Stimulated activated CD4-positive, alpha-beta T cell treated with anti-CD3 and anti-CD28 coated beads, Interleukin-15, amount 100 ng/mL, for 24 hours (primary cell): ENCODE measurements at places on chromosomes 11 and 22.

DNA sequence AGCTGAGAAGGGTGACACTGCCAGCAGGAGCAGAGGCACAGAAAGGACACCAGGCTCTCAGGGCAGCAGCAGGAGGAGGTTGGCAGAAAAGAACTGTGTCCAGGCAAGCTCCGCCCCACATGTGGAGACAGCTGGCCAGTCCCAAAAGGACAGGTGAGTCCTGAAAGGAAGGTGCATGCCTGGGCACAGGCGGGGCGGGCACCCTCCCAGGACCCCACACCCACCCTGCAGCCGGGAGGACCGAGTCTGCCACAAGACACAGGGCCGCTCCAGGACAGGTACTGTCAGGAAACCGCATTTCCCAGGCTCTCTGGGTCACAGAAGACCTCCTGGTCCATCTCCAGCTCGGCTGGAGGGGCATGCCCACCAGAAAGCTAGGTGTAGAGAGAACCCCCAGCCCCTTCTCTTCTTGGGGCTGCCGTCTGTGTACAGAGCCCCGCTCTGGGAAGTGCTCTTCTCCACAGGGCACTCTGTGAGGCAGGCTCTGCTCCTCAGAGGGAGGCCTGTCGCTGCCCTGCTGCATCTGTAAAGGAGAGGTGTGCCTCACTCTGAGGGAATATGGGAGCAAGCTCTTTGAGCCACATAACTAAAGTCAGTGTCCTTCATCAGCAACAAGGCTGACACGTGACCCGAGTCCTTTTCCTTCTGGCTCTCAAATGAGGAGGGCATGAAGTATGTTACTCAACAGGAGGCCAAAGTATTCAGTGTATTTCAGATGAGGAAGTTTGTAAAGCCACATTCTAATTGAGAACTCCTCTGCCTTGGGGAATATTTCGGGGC lies 50.5 kb downstream of the CLTCL1 start:
- DNase-seq, result no peak

DNA sequence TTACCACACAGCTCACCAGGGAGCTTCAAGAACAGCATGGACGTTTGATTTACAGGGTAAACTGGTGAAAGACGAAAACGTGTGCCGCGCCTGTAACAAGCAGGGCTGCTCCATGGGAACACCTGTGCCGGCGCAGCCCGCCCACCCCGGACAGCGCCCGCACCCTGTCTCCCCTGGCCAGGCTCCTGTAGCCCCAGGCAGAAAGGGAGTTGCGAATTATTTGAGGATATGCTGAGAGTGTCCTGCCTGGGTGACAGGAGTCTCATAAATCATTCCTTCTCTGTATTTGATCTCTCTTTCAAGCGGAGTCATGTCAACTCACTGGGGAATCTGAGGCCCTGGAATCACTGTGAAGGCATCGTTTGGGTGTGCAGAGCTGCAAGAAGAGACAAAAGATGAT lies 804.3 kb downstream of the OPCML start:
- DNase-seq, result no peak

- DNase-seq, result no peak
Observed at GRCh38 chr22:50502628-50503474, 4.7 kb downstream of the LMF2 start.

- no peak for DNase-seq
Observed at GRCh38 chr11:66111158-66111557, 41.1 kb downstream of the PACS1 start.

DNA sequence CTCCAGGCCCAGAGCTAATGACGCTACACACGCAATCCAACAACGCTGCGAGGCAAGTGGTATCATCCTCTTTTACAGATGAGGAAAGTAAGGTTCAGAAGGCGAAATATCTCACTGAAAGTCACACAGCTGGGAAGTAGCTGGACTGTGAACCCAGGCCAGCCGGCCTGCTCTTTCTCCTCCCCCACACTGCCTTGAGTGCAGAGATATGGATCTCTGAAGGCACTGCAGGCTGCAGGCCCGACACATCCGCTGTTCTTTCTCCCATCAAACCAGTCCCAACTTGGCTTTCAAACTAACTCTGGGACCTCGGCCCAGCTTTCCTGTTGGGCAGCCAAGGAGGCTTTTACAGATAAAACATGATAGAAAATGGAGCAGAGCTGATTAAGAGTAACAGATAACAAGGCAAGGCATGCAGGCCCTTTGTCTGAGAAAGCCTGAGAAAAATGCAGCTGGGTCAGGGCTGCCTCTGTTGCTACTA lies 64.0 kb upstream of the PTPRJ start:
- no peak for DNase-seq

GRCh38 chr11:68004551-68005335 lies 846 bp upstream of the UNC93B1 start:
- DNase-seq, result no peak

DNA sequence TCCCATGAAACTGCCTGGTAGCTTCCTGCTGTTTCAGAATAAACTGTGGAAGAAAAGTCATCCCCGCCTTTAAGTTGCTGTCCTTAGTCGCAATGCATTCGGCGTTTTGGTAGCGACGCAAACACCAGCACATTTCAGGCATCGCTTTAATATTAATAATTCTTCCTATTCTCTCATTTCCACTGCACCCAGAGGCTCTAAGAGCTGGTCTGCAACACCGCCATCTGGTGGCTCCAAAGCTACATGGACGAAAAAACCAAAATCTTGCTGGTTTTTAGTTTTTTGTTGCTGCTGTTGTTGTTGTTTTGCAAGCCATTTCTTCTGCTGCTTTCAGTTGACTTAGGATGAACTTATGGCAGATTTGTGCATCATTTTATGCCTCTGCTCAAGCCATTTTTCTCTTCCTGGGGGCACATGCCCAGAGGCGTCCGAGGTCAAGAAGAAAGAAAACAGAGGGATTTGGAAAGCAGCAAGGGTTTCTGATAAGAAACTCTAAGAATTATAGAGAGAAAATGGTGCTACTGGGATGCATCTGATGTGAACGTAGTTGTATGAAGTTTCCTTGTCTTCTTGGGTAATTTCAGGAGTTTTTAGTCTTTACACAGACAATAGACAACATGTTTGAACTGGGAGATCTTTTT lies 345.4 kb upstream of the KIRREL3 start:
- peak; percentile 40 for DNase-seq

DNA sequence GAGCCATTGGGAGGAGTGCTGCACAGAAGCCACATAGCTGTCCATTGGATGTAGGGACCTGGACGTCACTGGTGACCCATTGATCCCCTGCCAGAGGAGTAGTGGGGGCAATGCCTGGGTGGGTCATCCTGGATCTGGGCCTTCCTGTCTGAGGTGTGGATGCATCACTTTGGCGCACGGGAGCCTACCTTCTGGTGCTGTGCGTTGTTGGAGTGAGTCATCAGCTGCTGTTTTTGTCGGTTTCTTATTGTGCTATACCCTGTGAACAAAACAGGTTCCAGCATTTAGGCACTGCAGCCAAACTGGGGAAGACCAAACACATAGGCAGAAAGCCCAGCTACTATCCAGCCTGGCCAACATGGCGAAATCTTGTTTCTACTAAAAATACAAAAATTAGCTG lies 3.2 kb downstream of the TAF6L start:
- no peak for DNase-seq

- DNase-seq, result no peak
Observed at GRCh38 chr11:91222830-91223229, 1000.0 kb upstream of the CHORDC1 start.

GRCh38 chr11:4658629-4659445 lies 15.1 kb downstream of the OR51E1 start:
- DNase-seq, result no peak

GRCh38 chr22:30662040-30662439 lies 5.6 kb downstream of the DUSP18 start:
- DNase-seq, result no peak

DNA sequence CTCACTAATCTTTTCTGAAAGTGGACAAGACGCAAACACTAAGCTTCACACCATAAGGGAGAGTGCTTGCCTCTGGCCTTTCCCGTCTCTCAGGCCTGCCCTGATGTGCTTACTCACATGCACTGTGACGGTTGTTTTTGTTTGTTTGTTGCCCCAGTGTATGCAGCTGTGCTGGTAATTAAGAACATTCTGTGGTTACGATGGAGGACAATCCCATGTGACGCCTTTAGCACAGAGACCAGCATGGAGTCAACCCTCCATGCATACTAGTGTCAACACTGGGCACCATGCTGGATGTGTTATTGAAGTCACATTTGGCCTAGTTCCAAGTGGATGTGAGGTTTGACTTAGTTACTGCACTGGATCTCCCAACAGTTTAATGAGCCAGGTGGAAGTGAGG lies 27.8 kb upstream of the CDON start:
- DNase-seq, result no peak

- no peak for DNase-seq
Observed at GRCh38 chr11:19988598-19988997, 171.7 kb downstream of the DBX1 start.

- peak; percentile 59 for DNase-seq
Observed at GRCh38 chr22:40247976-40248375, 70.3 kb downstream of the TNRC6B start.

- DNase-seq, result no peak
Observed at GRCh38 chr11:30489511-30489910, 96.6 kb downstream of the MPPED2 start.

- peak; percentile 1 for DNase-seq
Observed at GRCh38 chr11:100575860-100576717, 111.0 kb upstream of the ARHGAP42 start.

- DNase-seq, result no peak
Observed at GRCh38 chr11:14067686-14068085, 105.2 kb downstream of the SPON1 start.

DNA sequence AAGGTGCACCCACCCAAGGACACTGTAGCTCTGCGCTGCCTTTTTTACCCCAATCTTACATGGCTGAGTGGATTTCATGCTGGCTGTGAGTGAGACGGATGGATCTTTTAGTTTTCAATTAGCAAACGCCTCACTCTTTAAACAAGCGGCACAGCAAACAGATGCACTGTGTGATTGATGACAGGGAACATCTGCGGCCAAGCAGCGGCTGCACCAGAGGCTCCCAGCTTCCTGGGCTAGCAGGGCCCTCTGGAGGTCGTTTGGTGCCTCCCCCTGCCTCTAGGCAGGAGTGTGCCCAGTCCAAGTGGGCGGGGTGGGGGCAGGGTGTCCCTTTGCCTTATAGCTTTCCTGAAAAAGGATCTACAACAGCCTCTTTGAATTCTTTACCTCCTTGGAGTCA lies 2.1 kb upstream of the DRD2 start:
- DNase-seq, result no peak

GRCh38 chr11:75893251-75893650 lies 78.2 kb downstream of the UVRAG start:
- DNase-seq, result no peak

GRCh38 chr11:79167510-79168188 lies 273.2 kb downstream of the TENM4 start:
- no peak for DNase-seq

- DNase-seq, result no peak
Observed at GRCh38 chr11:131425285-131425684, 54.9 kb downstream of the NTM start.

- no peak for DNase-seq
Observed at GRCh38 chr22:37996515-37997246, 12.3 kb upstream of the SOX10 start.

- no peak for DNase-seq
Observed at GRCh38 chr11:3162410-3163240, 2.5 kb downstream of the OSBPL5 start.

- DNase-seq, result no peak
Observed at GRCh38 chr11:104422324-104422944, 258.5 kb upstream of the PDGFD start.

DNA sequence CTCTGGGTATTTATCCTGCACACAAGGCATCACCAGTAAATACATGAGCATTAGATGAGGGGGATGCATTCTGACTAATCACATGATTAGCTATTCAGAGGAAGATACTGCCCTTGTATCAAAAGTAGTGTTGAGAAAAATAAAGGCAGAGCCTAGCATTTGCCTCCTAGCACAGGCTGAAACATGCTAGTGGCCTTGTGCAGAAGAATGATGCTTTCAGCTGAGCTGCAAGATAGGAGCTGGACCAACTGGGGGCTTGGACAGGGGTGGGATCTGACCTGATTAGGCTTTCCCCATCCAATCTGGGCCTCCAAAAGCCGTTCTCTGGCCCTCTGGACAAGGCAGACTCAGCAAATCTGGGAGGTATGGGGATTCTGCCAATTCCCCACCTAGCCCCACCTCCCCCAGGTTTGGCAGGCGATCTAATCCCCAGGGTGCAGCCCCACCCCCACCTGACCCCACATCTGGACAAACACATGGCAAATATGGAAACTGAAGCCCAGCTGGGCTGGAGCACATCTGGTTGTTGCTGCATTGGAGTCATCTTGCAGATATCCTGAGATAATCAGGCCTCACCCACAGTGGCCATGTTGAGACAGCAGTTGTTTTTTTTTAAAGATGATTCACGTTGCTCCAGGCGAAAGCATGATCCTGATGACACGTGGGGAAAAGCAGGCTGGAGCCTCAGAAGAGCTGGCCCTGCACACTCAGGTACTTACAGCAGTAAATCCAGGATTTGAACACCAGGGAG lies 4.4 kb upstream of the MISFA start:
- DNase-seq, result no peak

- no peak for DNase-seq
Observed at GRCh38 chr22:49996119-49996517, 16.4 kb downstream of the IL17REL start.

- DNase-seq, result no peak
Observed at GRCh38 chr11:75035256-75035655, 46.5 kb downstream of the NEU3 start.

DNA sequence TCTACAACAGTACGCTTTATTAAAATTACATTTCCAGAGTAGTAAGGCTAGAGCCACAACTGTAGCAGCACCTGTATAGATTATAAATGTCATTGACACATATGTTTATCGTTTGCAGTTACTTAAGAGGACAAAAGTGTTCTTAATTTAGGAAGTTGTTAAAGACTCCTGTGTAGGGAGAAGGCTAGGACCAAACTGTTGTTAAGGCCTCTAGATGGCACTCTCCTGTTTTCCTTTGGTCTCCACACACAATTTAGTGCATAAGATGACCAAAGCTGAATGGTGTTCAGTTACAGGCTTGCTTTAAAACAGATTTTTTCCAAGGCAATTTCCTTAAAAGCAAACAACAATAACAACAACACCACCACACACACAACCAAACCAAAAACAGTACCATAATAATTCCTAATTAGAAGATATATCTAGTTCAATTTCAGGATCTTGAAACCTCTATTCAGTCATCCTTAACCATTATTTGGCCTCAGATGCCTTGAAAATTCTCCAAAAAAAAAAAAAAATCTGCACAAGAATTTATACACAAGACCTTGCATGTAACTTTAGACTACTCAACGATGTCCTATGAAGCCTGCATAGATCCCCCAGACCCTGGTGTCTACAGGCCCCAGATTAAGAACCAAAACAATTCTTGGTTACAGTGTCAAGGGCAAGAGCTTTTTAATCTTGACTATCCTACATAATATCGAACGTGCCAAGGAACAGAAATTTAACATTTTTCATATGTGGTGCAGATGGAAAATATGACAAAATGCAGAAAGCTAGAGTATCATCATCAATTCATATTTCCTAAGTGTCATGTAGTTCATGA lies 42.6 kb upstream of the APOA1 start:
- peak; percentile 11 for DNase-seq

DNA sequence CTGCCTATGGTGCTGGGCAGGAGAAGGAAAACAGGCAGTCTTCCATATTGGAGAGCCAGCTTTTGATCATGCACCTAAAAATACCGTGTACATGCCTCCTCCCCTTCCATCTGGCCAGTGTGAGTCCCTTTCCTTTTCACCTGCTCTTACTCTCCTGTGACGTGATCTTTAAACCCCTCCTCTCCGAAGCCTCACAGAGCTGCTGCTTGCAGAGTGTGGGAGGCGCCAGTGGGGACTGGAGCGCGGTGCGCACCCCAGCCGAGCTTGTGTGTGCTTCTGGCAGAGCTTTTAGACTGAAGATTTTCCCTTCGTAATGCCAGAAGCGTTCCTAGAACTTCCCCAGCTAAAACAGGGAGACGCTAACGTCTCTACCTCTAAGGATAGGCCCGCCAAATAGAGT lies 29.8 kb downstream of the MUC6 start:
- DNase-seq, result no peak
